Right lung (tissue), 10 donors: ENCODE measurements at places on chromosomes 4 and X. TPM values are rescaled to one million over a fixed set of nuclear protein-coding genes. Genes with fewer than 3 reads are reported as not detected.

The CYBB gene
- polyA plus RNA-seq: 15.7 TPM

The WDR45 gene
- polyA plus RNA-seq: 42.7 TPM

DNA sequence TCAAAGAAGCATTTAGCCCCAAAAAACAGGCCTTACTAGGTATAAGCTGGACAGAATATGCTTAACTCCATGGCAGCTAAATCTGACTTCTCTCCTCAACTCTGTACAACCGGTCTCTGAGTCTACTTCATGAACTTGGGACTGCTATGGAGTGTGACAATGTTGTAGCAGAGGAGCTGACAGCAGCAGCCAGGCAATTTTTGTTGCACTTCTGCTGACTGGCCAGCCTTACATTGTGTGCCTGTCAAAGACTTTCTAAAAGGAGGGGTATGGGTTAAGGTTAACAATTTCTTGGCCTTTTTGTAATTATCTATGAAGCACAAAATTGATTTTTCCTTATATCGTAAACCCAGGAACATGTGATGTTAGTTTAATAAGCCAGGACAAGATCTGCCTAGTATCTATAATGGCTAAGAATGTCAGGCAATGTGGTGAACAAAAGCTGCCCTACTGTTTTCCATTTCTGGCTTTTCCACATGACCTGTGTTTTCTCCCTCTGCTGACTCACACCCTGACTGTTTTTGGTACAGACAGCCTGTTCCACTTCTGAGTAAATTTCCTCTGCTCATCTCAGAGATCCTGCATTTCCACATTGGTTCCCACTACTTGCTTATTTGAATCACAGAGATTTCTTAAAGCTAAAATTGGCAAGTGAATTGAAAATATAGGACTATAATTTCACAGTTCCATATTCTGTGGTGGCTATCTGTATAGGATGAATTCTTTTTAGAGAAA is 9.3 kb downstream of the NOX1 start:
- no peak for DNase-seq

The SYAP1 gene
- polyA plus RNA-seq: 21.5 TPM

DNA sequence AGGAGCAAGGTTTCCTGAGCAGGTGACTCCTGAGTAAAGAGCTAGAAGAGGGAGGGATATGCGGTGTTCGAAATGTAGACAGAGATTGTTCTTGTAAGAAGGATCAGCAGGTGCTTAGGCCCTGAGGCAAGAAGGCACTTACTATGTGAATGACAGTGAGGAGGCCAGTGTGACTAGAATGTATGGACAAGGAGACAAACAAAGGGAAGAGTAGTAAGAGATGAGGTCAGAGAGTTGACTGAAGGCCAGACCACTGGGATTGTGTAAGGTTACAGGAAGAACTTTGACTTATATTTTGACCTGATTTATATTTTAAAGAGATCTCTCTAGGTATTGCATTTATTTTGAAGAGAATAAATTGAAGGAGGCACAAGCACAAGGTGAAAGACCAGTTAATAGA is 118.4 kb upstream of the ENPEP start:
- no peak for DNase-seq

GRCh38 chr4:168908093-168908492 is 102.0 kb downstream of the CBR4 start:
- DNase-seq: no peak

- no peak for DNase-seq
Observed at GRCh38 chr4:55098456-55099204, 26.8 kb downstream of the KDR start.

The PRDM8 gene
- 0.35 TPM for polyA plus RNA-seq

- DNase-seq: no peak
Observed at GRCh38 chrX:18885328-18886004, 98.4 kb downstream of the PHKA2 start.

DNA sequence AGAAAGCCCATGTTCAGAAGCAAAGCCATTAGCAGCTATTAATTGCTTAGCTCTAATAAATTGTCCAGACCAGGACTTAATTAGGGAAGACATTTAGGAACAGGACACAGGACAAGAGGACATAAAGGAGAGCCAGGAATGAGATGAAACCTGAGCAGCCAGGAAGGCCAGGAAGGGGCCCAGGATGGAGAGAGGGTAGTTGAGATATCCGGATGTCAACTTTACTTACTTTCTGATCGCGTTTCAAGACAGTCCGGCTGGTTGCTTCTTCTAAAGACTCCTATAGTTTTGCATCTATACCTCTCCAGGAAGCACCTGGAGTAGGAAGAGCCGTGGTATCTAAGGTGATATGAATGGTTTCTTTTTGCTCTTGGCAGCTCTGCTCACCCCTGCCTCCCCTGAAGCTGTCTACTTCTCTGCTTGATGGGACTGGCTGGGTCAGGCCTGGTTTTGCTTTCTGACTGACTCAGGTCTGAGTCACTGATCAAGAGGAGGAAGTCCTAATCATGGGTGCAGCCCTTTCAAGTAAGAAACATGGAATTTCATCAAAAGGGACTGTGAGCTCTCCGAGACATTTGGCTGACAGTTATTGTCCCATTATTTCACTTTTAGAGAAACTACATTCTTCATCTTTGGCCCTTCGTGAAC is 733.3 kb downstream of the RPA4 start:
- no peak for DNase-seq

GRCh38 chr4:141080668-141081067 is 52.6 kb downstream of the RNF150 start:
- DNase-seq: no peak

GRCh38 chr4:8006471-8006870 is 66.8 kb upstream of the AFAP1 start:
- DNase-seq: no peak

- peak; percentile 23 for DNase-seq
Observed at GRCh38 chr4:187606581-187606980, 389.0 kb upstream of the ZFP42 start.

- no peak for DNase-seq
Observed at GRCh38 chrX:10602646-10603045, 17.7 kb downstream of the MID1 start.

- no peak for DNase-seq
Observed at GRCh38 chr4:6142511-6142910, 57.8 kb downstream of the JAKMIP1 start.

DNA sequence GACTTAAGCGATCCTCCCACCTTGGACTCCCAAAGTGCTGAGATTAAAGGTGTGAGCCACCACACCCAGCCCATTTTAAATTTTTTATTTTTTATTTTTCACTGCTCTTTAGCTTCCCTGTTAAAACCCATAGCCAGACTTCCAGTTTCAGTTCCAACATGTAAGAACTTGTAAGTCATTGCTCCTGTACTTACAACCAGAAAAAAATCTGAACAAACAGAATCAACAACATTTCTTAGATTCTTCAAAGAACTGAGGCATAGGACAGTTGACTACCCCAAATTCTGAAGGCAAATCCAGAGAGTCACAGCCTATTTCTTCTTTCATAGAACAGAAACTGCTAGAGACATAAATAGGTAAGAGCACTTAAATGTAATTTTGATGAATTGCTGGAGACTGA is 8.1 kb downstream of the GPRASP3 start:
- no peak for DNase-seq

The HS3ST1 gene
- 3.7 TPM for polyA plus RNA-seq

- peak; percentile 22 for DNase-seq
Observed at GRCh38 chrX:119004920-119005524, 30.6 kb downstream of the LONRF3 start.

GRCh38 chr4:164937576-164938270 is 39.7 kb downstream of the TRIM61 start:
- DNase-seq: peak; percentile 42

- no peak for DNase-seq
Observed at GRCh38 chr4:33071535-33071934, 2351.4 kb downstream of the PCDH7 start.

The GSPT2 gene
- polyA plus RNA-seq: 16.2 TPM

DNA sequence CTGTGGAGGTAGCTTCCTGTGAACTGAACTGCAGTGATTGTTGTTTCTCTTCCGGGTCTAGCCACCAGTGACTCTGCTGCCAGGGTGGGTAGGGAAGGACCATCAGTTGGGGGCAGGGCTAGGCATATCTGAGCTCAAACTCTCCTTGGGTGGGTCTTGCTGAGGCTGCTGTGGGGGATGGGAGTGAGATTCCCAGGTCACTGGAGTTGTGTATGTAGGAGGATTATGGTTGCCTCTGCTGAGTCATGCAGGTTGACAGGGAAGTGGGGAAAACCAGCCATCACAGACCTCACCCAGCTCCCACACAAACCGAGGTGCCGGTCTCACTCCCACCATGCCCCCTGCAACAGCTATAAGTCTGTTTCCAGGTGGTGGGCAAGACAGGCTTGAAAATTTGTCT is 1937.8 kb downstream of the PCDH7 start:
- no peak for DNase-seq

DNA sequence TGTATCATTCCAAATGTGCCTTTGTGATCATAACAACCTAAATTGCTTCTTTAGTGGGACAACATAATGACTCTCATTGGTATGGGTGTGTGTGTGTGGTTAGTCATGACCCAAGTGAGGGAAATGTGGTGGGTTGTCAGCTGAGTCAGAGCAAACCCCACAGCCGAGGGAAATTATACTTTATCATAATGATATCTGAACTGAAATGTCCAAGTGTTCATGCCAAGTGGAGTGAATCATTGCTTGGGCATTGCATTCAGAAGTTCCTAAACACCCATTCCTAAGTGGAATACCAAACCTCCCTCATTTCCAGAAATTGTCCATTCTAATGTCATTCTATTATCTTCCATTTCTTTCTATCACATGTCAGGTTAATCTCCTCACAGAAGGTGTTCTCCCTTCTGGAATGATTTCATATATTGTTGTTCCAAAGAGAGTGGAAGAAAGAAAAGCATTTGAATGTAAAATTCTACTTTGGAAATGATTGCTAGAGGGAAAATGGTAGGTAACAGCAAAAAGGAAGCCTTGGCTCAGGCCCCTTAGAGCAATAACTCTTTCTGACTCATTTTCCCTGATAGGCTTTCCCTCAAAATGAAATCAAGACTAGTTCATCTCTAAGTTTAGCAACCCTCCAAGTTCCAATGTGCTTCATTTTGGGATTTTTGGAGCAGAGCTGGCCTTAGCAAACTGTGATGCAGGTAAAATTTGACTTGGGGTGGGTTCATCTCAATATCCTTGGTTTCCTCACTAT is 230.7 kb upstream of the KCNIP4 start:
- DNase-seq: no peak

The PIR gene
- polyA plus RNA-seq: 13.9 TPM

DNA sequence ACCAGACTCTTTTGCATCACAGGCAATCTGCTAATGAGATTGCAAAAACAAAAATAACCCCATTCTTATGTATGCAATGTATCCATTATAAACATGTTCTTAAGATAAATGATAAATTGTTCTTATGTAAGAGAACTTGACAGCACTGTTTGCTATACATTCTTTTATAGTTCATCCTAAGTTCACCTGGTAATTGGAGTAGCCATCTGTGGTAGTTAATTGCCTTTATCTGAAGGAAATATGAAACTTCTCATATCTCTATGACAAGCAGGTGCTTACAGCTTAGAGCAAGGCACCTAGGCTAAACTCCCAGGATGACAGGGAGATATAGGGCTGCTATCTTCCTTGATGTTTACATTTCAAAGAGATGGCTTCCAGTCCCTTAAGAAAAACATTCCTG is 21.3 kb upstream of the CLCN5 start:
- DNase-seq: no peak

DNA sequence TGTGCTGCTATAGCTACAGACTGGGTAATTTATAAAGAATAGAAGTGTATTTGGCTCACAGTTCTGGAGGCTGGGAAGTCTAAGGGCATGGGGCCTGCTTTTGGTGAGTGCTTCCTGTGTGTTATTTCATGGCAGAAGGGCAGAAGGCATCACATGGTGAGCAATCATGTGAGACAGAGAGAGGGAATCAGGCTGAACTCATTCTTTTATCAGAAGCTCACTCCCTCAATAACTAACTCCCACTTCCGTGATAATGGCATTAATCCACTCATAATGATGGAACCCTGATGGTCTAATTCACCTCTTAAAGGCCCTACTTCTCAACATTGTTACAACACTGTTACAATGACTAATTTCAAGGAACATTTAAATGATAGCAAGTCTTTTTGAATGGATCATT is 129.4 kb downstream of the FAT4 start:
- DNase-seq: no peak

DNA sequence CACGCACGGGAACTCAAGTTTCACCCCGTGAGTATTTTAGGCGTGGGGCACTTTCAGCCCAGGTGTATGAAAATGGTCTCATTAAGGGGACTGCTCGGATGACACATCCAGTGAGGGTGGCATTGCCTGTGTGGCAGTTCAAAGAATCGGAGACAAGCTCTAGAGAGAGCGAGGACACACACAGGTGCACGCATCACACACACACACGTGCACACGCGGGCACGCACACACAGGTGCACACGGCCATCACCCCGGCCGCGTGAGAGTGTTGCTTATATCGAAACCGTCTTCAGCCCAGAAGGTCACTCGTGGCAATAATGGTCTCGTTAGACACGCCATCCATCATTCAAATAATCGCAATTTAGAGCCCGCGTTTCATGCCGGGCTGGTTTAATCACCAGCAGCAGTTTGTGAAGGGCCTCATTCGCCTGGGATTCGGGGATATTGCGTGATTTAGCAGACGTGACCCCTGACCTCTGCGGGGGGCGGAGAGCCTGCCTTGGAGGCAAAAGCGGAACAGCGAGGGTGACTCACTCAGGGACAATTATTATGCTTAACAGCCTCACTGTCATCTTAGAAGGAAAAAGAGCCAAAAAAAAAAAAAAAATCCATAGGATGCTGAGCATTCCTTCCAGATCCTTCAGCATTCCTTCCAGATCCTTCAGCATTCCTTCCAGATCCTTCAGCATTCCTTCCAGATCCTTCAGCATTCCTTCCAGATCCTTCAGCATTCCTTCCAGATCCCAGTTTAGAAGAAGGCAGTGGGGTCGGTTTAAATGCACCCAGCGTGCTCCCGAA is 89.4 kb upstream of the PPP2R3B start:
- DNase-seq: no peak

The RNF150 gene
- 8.2 TPM for polyA plus RNA-seq

The DDIT4L gene
- 1.4 TPM for polyA plus RNA-seq

DNA sequence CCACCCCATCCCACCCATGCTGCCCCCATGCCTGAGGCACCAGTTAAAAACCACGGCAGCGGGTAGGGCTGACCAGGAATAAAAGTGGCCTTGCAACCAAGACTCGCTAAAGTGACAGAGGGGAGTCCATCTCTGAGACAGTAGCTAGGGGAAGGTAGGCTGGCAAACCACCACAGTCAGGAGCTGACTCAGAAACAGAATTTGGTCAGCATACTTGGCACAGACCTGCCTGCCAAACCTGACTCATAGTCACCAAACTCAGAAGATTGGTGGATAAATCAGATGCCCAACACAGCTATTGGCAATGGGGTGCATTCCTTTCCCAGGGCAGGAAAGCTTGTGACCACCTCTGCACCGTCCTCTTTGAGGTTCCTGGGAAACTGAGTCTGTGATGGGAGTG is 193.8 kb downstream of the BCOR start:
- DNase-seq: no peak

The SHISA3 gene
- polyA plus RNA-seq: 38.4 TPM

- DNase-seq: no peak
Observed at GRCh38 chr4:38133711-38134480, 173.7 kb downstream of the PTTG2 start.

The MAGEB1 gene
- not detected for polyA plus RNA-seq

DNA sequence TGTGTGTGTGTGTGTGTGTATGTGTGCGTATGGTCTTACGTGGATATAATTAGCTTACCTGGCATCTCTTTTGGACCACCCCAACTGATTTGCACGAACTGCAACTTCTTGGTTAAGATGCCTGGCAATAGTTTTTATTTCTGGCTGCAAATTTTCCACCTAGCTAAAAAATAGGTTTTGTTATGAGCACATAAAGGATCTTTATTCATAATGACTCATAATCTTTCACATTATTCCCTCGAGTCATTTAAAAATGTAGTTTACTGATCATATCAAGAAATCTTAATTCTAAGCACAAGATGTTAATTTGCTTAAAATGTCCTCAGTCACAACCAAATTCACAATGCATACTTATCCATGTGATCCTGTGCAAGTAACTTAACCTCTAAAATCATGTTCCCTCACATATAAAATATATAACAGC is 1.5 kb downstream of the COX18 start:
- peak; percentile 5 for DNase-seq
